ENCODE measurements at places on chromosomes 6 and 20.

DNA sequence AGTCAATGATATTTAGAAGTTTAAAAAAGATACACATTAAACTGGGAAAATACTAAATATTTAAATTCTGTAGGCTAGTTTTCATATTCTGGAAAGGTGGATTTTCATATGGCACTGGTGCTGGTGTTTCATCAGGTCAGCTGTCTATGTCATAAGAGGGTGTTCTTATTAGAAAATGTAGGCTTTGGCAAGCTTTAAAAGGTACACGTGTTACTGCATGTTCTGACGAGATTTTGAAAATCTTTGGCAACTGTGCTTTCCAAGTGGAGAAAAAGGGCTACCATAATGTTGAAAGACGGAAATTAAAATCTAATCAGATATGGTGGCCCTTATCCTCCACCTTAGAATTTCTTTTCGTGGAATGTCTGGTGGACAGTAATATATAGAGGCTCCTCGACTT, 30.0 kb downstream of the SLC22A3 start:
- DNase-seq, result no peak

DNA sequence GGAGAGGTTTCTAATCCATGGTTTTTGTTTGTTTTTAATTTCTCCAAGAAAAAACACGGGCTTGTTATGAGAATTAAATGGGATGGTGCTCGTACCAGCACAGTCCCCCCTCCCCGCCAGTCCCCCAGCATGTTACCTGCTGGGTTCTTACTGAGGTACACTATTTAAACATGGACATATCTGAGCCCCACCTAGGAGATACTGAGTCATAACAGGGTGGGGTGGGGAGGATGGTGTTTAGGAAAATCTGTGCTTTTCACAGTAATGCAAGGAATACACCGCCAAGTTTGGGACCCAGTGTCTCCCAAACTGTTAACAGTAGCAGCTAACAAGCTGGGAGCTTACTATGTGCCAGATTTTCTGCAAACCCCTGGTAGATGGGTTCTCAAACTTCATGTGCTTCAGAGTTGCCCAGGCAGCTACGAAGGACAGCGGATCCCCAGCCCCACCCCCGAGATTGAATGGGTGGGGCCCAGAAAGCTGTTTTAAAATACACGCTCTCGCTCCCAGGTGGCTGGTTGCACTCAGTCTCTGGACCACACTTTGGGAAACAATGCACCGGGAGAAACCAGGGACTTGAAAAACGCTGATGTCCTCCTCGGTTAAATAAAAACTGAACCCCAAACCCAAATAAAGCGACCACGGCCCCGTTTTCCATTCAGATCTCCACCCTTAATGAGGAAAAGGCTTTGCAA, 995 bp downstream of the ZFP64 start:
- peak; percentile 11 for DNase-seq

DNA sequence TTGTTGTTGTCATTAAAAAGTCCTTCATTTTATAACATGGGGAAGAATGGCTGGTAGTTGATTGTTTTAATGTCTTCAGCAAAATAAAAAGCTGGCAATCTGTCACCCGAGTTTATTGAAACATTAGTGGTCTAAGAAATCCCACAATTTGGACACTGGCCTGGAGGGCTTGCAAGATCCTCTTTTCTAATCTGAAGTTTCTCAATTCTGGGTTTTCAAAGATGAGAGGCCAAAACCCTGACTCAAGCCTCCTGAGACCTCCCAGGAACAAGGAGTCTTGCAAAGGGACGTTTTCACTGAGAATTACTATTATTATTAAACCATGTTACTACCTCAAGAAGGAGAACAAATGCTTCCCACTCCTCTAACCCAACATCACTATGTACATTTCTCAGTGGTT, 19.5 kb downstream of the MAP1LC3A start:
- peak; percentile 39 for DNase-seq

- no peak for DNase-seq
Measured at GRCh38 chr6:10081075-10081474, 333.8 kb downstream of the TFAP2A start.

DNA sequence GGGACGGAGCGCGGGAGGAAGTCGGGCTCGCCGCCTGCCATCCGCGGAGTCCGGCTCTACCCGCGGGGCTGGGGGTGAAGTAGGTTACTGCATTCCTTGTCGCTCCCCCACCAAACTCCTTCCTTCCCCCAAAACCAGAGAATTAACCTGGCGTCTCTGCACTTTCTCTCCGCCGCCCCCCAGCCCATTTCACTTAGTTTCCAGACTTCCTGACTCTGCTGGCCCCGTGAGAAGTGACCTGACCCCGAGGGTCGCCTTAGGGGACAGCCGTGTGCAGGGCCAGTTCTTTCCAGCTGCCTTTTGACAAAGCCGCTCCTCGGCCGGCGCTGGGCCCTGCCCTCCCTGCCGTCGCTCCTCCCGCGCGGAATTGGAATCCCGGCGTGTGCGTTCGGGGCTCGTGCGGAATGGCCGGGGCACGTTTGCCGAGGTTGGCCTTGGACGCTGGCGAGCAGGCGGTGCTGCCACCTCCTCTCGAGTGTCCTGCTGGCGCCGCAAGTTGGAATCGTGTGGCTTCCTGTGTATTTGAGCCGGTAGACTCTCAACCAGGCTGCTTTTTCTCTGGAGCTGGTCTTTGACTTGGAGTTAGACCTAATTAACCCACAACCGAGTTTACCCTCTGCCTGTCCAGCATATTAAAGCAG, 650 bp downstream of the DCBLD1 start:
- DNase-seq, result peak; percentile 31

- no peak for DNase-seq
Measured at GRCh38 chr6:124683507-124683906, 278.7 kb upstream of the RNF217 start.

DNA sequence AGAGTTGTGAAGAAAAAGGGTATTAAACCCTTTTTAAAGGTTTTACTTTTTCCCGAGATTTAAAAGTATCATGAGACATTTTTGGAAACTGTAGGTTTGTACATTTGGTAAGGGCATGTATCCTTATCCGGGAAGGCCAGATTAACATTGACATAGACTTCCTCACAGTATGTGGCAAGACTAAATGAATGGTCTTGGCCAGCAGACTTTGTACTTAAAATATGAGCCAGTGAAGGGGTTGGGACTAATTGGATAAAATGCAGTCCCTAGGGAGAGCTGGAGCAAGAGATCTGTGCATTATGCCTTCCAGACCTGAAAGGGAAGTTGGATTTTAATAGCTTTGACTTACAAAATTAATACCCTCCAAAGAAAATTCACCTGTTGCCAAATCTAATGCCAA, 60.4 kb upstream of the CCN2 start:
- DNase-seq, result no peak

DNA sequence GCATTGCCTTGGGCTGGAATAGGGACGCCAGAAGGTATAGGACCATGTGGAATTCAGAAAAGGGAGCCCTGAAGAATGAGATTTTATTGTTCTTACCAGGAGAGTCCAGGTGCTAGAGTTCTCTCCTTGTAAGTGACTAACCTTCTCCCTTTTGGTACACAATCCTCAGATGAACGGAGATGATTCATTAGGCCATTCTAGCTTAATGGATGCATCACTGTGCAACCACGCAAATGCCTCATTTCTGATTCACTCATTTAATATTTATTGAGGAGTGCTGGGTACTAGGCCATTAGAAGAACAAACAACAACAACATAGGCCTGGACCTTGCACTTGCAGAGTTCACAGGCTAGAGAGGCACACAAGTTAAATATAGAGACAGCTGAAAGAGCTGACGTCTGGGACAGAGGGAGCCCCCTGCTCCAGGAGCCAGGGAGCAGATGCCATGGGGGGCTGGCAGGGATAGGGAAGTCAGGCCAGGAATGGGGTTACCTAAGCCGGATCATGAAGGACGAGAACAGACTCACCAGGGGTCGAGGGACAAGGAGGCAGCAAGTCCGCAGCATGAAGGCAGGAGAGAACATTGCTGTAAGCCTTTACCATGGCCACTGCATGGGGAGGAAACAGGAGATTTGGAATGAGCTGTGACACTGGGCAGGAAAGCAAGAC, 179.5 kb upstream of the AKAP12 start:
- DNase-seq, result peak; percentile 96

DNA sequence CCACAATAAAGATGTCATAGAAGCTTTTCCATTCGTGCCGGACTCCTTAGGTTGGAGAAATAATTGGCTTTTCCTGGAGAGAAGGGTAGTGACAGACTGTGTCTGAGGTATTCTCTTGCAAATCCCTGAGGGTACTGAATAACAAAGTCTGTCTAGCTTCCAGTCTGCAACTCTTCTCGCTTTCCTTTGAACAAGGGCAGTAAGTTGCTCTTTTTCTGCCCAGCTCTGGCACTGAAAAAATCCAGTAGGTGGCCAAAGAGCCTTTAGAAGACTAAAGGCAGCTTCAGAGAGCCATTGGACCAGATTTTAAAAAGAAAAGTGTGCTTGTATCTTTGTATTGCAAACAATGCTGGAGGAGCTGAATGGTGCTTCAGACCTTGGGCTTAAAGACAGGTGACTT, 20.7 kb upstream of the RREB1 start:
- peak; percentile 10 for DNase-seq

DNA sequence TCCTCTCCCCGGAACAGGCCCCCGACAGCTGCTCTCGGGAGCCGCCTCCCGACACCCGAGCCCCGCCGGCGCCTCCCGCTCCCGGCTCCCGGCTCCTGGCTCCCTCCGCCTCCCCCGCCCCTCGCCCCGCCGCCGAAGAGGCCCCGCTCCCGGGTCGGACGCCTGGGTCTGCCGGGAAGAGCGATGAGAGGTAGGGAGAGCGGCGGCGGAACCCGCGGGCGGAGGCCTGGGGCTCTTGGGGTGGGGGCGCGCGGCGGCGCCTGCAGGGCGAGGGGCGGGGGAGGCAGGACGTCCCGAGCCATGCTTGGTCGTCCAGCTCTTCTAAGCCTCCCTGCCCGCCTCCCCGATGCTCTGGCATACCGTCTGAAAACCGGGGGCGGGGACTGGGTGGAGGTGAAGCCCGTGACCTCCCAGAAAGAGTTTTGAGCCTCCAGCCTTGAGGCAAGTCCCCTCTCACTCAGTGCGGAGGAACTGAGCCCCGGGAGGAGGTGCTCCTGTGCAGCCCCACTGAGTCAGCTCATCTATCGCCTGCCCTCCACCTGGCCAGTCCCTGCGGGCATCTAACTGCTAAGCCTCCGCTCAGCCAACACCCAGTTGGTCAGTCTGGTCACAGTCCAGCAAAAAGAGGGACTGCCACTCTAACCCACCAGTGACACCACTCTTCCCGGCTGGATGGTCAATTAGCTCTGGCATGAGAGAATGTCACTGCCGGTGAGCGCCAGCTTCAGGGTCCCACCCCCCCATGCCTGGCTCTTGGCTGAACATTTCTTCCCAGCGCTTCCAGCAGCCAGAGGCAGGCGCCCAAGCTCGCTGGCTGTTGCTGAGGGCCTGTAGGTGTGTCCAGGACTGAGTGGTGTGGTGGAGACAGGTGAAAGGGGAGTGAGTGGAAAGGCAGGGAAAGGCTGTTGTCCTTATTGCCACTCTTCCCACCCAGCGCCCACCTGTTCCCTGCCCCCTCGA, 482 bp downstream of the DDR1 start:
- DNase-seq, result peak; percentile 15

DNA sequence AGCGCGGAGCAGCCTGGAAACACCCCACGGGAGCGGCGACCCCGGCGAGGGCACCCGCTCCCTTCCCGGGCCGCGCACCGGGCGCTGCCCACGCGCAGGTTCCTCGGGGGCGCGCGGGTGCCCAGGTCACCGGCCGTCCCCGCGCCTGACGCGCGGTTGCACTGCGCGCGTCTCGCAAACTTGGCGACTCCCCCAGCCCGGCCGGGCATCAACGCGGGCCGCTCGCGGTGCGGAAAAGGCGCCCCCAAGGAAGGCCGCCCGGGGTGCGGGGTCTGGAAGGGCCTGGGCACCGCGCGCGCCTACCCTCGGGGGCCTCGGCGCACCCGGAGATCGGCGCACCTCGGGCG, 555 bp upstream of the ZBTB46 start:
- DNase-seq, result no peak

DNA sequence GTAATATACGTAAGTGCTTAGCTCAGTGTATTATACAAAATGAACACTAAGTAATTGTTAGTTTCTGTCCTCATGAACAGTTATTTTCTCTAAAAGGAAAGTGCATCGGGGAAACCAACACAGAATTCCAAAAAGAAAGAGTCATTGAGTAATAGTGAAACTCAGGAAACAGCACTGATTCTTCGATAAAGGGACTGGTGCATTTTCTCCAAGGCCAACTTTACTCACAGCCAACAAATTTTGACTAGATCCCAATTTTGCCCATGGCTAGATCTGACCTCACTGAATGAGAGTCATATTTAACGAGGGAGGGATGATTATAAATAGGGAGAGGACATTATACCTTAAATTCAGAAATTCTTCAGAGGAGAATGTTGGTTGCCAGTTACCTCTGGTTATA, 390.9 kb upstream of the NRSN1 start:
- no peak for DNase-seq

- DNase-seq, result no peak
Measured at GRCh38 chr20:63023936-63024571, 17.3 kb upstream of the BHLHE23 start.

- DNase-seq, result no peak
Measured at GRCh38 chr6:33904747-33905065, 100.9 kb upstream of the MLN start.

- peak; percentile 22 for DNase-seq
Measured at GRCh38 chr6:36076178-36077063, 48.8 kb downstream of the MAPK14 start.

DNA sequence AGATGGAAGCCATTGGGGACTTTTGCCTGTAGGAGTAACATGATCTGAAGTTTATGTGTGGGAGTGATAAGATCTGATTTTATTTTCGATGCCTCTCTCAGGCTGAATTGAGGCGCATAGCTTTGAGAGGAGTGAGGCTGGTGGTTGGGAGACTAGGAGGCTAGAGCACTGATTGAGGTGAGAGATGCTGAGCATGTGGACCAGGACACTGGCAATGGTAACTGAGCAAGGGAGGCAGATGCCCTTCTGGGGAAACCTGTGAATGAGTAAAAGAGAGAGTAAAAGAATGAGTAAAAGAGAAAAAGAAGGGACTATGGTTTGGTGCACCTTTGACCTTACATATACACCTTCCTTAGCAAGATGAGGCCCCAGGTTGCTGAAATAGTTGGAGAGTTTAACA, 3.0 kb downstream of the RRP36 start:
- DNase-seq, result no peak

DNA sequence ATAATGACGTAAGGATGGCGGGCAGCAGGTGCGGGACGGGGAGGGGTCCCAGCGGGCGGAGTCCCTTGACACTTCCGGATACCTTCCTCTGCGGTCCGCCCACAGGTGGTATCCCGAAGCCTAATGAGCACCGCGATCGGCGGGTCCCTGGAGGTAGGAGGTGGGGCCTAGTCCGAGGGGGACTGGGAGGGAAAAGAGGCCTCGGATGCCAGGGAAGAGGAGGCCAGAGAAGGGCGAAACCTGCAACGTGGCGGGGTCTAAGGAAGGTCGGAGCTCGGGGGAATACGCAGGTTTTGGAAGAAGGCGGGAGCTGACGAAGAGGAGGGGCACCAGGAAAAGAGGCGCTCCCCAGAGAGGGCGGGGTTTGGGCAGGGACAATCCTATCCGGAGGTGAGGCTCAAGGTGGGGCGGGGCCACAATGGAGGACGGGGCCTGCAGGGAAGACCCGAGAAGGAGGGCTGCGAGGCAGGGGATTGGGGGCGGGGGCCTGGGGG, 3.7 kb downstream of the PRSS16 start:
- DNase-seq, result no peak

Data from IMR-90 (cell line).